A172 (cell line): ENCODE measurements at places on chromosomes 2 and 18. TPM values are rescaled to one million over a fixed set of nuclear protein-coding genes. Genes with fewer than 3 reads are reported as not detected.

- peak; percentile 25 for DNase-seq
Observed at GRCh38 chr2:30514848-30515435, 67.9 kb downstream of the LCLAT1 start.

GRCh38 chr2:229252996-229253395 lies 18.1 kb downstream of the PID1 start:
- no peak for DNase-seq

The VPS4B gene
- total RNA-seq = 33.8 and 41.8 TPM in 2 replicates

- DNase-seq = no peak
Observed at GRCh38 chr18:50679656-50680055, 119.8 kb downstream of the MAPK4 start.

DNA sequence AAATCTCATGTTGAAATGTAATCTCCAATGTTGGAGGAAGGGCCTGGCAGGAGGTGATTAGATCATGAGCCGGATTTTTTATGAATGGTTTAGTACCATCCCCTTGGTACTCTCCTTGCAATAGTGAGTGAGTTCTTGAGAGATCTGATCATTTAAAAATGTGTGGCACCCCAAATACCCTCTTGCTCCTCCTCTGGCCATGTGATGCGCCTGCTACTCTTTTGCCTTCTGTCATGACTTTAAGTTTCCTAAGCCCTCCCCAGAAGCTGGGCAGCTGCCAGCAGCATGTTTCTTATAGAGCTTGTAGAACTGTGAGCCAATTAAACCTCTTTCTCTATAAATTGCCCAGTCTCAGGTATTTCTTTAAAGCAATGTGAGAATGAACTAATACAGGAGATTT lies 72.6 kb upstream of the FIGN start:
- no peak for DNase-seq
